ENCODE measurements at places on chromosomes 5 and 9.

GRCh38 chr9:14301583-14302021 is 12.3 kb downstream of the NFIB start:
- no peak for DNase-seq

GRCh38 chr9:107696302-107696701 is 206.7 kb upstream of the KLF4 start:
- no peak for DNase-seq

GRCh38 chr9:127869310-127870152 is 7.9 kb downstream of the AK1 start:
- DNase-seq: peak; percentile 84

- DNase-seq: no peak
These were observed 263.9 kb upstream of the ATP10B start for GRCh38 chr5:161115941-161116340.

GRCh38 chr5:158140120-158140731 is 281.3 kb upstream of the CLINT1 start:
- no peak for DNase-seq

DNA sequence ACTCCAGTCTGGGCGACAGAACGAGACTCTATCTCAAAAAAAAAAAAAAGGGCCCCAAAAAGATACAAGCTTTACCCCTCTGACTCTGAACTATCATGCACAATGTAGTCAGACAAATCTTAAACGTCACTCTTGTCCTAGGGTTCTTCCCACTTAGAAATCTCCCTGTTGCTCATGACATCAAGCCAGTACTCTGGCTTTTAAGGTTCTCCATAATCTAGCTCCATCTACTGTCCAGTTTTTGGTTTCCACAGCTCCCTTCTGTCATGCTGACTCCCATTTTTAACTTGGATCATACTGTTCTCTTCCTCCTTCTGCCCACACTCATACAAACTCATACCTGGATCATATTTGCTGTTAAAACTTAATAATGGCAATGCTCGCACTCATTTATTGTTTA is 156.7 kb upstream of the TLX3 start:
- DNase-seq: no peak

DNA sequence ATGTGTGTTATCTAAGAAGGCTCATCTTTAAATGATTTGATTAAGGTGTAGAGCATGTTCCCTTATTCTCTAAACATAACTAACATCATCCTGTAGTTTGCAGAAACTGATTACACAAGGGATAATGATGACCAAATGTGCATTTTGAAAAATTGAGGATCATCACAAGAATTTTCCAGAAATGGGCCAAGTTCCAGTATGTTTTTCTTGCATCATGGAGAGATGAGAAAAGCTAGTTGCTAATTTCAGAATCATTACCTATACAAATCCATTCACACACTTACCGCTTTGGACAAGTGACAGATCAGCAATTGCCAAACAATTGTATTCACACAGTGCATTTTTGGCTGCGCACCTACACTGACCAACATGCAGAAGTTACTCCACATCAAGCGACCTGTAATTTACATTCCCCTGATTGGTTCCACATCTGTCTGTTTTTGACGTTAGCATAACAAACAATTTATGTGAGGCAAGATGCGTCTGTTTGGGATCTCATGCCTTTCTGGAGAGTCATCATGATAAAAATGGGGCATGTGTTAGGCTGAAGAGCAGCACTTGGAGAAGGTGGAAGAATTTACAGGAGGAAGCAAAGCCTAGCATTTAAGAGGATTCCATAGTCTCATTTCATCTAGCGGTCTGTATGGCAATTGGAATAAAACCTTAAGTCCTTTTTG is 2.8 kb upstream of the BNC2 start:
- no peak for DNase-seq

DNA sequence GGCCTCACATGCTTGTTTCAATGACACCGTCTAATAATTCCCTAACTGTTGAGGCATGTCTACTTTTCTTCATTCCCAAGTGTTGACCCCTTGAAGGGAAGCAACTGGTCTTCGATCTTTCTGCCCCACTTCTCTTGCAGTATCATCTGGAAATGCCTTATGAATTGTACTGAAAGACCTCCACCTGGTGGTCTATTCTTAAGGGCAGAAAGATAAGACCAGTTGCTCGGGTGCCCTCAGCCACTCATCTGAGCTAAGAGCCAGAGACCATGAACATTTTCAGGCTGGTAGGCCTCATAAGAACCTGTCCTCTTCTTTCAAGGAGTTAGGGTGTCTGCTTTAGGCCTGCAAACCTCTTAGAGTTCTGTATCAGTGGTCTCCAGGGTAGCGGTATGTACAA is 542.5 kb downstream of the CTNND2 start:
- no peak for DNase-seq

- DNase-seq: no peak
These were observed 1.3 kb downstream of the MAN2A1 start for GRCh38 chr5:109690975-109691574.

DNA sequence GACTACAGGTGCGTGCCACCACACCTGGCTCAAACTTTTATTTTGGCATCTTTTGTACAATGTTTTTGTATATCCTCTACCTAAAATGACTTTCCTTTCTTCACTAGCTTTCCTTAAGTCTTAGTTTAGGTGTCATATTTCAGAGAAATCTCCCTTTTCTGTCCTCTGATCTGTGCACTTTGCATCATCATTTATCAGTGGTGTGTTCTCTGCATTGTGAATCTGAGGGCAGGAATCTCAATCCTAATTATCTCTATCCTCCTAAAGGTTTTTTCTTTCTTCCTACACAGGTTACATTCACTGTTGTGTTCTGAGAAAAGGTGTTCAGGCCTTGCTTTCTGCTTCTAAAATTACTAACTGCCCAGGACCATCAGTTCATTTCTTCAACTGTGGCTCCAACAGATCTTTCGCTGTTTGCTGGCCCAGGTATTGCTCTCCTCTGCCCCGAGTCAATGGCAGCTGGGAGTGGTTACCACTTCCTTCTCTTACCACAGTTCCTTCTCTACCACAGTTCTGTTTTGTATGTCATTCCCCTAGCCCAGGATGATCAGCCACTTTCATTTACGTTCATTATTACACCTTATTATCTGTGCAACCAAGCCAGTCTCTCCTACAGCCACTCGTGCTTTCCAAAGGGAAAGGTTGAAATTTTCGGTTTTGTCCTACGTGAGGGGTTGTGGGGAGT is 14.0 kb downstream of the TGFBR1 start:
- DNase-seq: no peak

DNA sequence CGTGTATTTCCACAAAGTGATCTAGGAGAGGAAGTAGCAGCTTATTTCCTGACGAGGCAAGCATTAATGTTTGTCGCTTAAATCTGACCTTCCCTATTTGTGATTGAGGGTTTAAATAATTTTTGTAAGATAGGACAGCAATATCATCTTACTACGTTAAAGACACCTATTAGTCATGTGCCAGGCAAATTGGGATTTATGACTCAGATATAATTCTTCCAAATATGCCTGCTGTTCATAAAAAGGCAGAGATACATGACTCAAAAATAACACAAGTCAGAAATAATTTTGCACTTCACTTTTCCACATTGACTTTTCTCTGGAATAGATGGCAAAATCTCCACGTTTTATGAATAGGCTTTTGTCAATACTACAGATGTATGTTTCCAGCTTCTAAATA is 43.0 kb upstream of the CDH12 start:
- DNase-seq: no peak

DNA sequence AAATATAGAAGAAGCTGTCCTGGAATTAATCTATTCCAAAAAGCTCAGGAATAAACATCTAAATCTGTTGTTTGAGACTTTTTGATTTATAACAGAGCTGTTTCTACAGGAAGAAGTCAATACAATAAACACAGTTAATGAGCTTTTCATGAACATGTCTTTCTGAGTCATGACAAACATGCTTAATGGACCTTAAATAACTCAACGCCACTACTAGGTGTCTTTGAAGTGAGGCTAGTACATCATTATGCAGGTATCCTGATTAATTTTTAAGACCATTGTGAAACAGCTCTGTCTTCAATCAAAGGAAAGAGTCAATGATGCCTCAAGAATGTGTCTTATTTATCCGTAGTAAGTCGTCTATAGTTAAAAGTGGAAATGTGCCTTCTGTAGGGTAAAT is 131.6 kb downstream of the GABRB2 start:
- no peak for DNase-seq

GRCh38 chr9:114465417-114465816 is 39.9 kb downstream of the WHRN start:
- no peak for DNase-seq

DNA sequence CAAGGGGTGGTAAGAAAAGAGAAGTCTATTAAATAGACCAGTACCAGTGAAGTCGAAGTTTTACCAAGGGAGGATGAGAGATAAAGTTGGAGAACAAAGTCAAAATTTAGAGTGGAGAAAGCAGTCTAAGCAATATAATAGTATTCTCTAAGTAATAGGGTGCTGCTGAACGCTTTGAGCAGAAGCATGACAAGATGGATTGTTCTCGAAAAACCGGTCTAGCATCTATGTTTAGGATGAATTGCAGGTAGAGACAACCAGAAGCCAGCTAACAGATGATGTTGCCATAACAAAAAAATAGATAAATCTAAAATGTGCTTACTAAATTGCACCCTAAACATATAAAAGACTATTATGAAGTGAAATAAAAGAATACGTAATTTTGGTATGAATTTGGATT is 237.0 kb downstream of the PRELID2 start:
- DNase-seq: no peak

DNA sequence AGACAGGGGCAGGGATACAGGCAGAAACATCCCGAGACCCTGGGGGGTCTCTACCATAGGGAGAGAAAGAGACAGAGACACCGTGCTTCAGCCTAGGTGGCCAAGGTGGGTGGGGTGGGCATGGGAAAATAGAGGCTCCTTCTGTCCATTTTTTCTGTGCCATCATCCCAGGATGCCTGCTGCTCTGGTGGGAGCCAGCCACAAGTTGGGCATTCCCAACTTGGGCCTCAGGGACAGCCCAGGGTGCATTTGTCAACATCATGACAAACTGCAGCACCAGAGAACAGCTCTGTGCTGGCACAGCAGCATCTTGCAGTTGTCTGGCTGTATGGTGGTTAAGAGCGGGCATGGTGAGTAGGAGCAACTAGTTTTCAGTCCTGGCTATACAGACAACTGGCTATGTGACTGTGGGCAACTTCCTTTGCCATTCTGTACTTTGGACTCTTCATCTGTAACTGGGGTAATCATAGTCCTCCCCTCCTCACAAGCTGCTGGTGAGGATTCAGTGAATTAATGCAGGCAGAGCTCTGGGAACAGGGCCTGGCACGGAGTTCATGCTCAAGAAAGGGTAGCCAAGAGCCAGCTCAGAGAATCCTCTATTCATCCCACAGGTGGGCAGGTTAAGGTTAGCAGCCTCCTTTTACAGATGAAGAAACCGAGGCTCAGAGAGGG is 100.4 kb downstream of the RGS3 start:
- no peak for DNase-seq

DNA sequence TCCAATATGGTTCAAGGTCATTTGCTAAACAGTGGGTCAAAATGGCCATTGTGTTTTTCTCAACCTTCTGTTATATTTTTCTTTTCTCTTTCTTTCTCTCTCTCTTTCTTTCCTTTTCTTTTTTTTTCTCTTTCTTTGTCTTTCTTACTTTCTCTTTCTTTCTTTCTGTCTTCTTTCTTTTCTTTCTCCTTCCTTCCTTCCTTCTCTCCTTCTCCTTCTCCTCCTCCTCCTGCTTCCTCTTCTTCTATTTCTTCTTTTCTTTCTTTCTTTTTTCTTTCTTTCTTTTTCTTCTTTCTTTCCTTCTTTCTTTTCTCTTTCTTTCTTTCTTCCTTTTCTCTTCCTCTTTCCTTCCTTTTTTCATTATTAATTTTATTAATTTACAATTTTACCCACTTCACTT is 619.5 kb downstream of the IRX1 start:
- DNase-seq: no peak

GRCh38 chr9:127712867-127713266 is 2.6 kb downstream of the PTRH1 start:
- DNase-seq: no peak

- no peak for DNase-seq
These were observed 126.8 kb downstream of the SLC1A3 start for GRCh38 chr5:36733183-36733582.

DNA sequence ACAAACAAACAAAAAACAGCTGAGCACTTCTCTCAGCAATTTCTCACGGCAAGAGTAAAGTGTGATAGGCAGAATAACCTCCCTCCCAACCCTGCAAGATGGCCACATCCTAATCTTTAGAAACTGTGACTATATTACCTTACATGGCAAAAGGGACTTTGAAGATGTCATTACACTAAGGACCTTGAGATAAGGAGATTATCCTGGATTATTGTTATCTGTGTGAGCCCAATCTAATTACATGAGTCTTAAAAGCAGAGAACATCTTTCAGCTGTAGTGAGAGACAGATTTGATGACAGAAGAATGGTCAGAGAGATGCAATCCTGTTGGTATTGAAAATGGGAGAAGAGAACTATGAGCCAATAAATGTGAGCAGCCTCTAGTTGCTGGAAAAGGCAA is 347.9 kb downstream of the CDH9 start:
- DNase-seq: no peak

DNA sequence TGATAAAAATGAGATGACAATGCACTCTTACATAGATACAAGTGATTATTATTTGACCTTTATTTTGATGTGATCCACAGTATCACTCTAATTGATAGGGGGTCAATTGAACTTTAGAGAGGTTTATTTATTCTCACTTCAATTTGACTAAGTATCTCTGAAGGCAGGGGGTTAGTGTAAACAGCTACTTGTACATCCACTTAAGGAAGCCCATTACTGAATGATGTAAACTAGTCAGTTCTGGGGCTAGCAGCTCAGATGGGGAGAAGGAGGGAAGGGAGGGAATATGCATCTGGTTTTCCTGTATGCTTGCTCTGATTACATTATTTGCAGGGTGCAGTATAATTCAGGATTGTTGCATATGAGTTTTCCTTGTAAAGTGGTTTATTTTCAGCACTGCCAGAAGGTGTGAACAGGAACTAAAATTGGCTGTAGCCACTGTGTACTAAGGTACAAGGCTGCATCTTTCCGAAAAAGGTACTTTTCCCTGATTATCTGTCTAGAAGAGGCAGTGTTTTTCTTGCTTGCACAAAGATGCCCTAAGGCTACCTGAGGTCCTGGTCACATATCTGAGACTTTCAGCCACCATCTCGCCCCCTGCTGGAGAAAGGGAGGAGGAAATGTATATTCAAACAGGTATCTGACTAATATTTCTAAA is 51.2 kb downstream of the MRPS27 start:
- no peak for DNase-seq

DNA sequence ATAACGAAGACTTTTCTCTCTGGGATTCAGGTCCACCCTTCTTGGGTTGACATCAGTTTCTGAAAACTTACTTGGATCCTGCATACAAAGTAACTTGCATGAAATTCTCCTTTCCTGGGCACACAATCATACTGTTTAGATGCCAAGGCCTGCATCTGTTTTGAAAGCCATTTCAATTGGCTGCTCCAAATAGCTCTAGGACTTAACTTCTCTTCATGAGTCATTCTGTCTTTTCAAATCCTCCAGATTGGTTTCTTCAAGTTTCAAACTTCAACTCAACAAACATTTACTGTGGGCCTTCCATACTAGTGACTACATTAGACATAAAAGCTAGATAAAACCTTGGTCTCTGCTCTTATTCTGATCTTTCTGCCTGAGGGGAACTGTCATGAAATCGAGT is 54.8 kb upstream of the HMHB1 start:
- DNase-seq: no peak

GRCh38 chr5:167845952-167846351 is 445.5 kb upstream of the WWC1 start:
- no peak for DNase-seq

All from retina (tissue), 1 donor.